Testis (tissue), 5 donors: ENCODE measurements at places on chromosomes 6 and 20. TPM values are rescaled to one million over a fixed set of nuclear protein-coding genes. Genes with fewer than 3 reads are reported as not detected.

DNA sequence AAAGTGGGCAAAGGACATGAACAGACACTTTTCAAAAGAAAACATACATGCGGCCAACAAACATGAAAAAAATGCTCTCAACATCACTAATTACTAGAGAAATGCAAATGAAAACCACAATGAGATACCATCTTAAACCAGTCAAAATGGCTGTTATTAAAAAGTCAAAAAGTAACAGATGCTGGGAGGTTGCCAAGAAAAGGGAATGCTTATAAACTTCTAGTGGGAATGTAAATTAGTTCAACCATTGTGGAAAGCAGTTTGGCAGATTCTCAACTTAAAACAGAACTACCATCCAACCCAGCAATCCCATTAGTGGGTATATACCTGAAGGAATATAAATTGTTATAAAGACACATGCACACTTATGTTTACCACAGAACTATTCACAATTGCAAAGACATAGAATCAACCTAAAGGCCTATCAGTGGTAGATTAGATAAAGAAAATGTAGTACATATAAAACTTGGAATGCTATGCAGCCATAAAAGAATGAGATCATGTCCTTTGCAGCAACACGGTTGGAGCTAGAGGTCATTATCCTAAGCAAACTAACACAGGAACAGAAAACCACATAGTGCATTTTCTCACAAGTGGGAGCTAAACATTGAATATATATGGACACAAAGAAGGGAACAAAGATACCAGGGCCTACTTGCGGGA lies 16.3 kb downstream of the CENPQ start:
- no peak for DNase-seq

Gene RAMACL
- polyA plus RNA-seq, result not detected

Gene STX11
- polyA plus RNA-seq, result 4.6 TPM

Gene RSPO4
- polyA plus RNA-seq, result 3.2 TPM

- DNase-seq, result no peak
These were observed 198.7 kb downstream of the RIMS1 start for GRCh38 chr6:72084992-72085569.

Gene RIPOR3
- 11.3 TPM for polyA plus RNA-seq

Gene TSBP1
- 21.0 TPM for polyA plus RNA-seq

GRCh38 chr6:35558571-35558970 lies 45.9 kb upstream of the TULP1 start:
- DNase-seq, result no peak

Gene BTBD3
- 34.4 TPM for polyA plus RNA-seq

DNA sequence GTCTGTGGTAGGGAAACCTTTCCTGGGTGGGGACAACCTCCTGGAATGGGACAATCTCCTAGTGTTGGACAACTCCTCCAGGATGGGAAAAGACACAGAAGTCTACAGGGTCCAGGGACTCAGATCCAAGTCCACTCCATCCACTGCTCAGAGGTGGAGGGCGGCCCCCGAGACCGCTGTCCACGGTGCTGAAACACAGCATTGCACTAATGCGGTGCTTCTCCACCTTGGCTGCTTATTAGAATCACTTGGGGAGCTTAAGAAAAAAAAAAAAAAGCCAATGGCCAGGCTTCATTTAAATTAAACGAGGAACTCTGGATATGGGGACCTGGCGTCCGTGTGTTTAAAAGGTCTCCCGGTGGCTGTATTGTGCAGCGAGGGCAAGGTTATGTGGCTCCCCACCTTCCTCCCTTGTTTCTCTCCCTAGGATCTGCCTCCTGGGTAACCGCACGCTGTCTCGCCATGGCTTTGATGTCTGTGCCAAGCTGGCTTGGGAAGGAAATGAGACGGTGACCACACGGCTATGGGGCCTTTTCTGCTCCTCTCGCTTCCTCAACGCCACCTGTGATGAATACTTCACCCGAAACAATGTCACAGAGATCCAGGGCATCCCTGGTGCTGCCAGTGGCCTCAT lies 12.0 kb downstream of the SLC12A5 start:
- peak; percentile 60 for DNase-seq

Gene RBM12
- polyA plus RNA-seq, result 54.9 TPM

DNA sequence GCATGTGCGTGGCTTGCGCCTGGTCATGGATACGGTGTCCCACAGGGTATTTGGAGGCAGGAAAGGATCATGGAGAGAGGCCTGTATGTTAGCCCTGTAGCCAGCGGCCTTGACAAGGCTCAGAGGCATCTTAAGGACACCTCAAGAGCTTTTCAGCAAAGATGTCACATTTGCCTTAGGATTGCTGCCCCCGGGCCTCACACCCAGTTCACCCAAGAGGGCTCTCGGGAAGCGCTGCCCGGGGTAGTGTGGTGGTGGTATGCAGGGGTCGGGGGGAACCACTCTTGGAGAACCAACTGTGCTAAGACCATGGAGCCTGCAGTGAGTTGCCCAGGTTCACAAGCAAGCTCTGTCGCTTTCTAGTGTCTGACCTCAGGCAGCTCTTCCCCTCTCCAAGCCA lies 36.9 kb upstream of the VSTM2L start:
- no peak for DNase-seq

GRCh38 chr6:143543435-143543834 lies 31.9 kb upstream of the FUCA2 start:
- no peak for DNase-seq

Gene C4A
- polyA plus RNA-seq, result 114 TPM

DNA sequence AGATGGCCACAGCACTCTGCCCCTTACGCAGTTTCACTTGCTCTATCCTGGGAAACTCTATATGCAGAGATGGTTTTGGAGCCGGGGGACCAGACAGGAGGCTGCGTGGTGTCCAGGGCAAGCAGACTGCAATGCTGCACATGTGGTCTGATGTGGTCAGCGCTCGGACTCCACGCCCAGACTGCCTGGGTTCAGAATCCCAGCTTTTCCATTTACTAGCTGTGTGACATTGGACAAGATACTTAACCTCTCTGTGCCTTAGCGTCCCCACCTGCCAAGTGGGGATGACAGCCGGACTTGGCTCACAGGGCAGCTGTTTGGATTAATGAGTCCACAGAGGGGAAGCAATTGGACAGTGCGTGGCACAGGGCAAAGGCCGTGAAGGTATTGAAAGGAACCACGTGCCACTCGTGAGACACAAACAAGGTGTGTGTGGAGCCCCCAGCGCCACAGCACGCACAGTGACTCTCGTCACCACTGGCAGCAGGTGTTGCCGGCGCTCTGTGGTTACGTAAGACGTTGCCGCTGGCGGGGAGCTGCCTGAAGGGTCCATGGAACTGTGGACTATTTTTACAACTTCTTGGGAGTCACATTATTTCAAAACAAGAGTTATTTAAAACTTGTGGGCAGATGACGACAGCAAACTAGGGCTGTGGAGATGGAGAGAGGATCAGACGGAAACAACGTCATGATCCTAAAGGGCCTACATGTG lies 201.4 kb downstream of the PREX1 start:
- no peak for DNase-seq

Gene LRRN4
- 3.1 TPM for polyA plus RNA-seq

Gene CD2AP
- 10.4 TPM for polyA plus RNA-seq

GRCh38 chr20:48124960-48125359 lies 339.7 kb upstream of the SULF2 start:
- no peak for DNase-seq

Gene CPNE5
- polyA plus RNA-seq, result 44.2 TPM

DNA sequence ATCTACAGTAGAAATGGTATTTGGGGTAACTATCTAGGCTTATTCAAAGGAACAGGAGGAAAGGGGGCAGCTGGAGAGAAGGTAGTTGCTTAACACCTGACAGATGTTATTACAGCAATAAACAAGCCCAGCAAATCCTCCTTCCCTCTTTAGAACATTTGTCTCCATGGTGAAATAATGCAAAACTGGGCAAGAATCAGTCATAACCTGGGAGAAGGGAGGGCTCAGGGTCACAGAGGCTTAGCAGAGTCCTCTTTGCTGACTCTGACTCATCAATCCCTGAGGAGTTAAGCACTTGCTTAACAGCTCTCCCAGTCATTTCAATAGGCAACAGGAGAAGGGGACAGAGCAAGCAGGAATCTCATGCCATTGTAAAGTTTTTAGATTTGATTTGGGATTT lies 230.3 kb downstream of the IBTK start:
- peak; percentile 29 for DNase-seq

- no peak for DNase-seq
These were observed 580.4 kb upstream of the PTCHD4 start for GRCh38 chr6:48691420-48691819.

- no peak for DNase-seq
These were observed 53.7 kb downstream of the HNF4A start for GRCh38 chr20:44409132-44409600.

DNA sequence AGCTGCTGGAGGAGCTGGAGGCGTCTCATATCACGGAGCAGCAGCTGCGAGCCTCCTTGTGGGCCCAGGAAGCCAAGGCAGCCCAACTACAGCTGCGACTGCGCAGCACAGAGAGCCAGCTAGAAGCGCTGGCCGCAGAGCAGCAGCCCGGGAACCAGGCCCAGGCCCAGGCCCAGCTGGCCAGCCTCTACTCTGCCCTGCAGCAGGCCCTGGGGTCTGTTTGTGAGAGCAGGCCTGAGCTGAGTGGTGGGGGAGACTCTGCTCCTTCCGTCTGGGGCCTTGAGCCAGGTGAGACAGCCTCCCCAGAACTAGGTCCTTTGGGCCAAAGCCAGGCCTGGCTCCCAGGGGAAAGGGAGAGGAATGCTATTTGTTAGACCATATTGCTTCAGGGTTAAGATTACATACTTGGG lies 31.7 kb downstream of the C20orf173 start:
- peak; percentile 62 for DNase-seq

- DNase-seq, result no peak
These were observed 135.4 kb downstream of the BMP7 start for GRCh38 chr20:57131077-57131476.

- no peak for DNase-seq
These were observed 5.7 kb downstream of the BMP5 start for GRCh38 chr6:55869674-55870073.

Gene TINAG
- polyA plus RNA-seq, result not detected
